ENCODE measurements at places on chromosomes 6 and 20. TPM values are rescaled to one million over a fixed set of nuclear protein-coding genes. Genes with fewer than 3 reads are reported as not detected.

The KHDC1 gene
- 6.9 TPM for total RNA-seq

GRCh38 chr6:112330879-112331265, 16.3 kb upstream of the RFPL4B start:
- no peak overlapping the region for H3K4me3 ChIP-seq
- H3K27ac ChIP-seq, result no peak overlapping the region
- H3K36me3 ChIP-seq, result no peaks in the 10 kb centered on the region
- no peaks in the 10 kb centered on the region for H3K4me1 ChIP-seq

DNA sequence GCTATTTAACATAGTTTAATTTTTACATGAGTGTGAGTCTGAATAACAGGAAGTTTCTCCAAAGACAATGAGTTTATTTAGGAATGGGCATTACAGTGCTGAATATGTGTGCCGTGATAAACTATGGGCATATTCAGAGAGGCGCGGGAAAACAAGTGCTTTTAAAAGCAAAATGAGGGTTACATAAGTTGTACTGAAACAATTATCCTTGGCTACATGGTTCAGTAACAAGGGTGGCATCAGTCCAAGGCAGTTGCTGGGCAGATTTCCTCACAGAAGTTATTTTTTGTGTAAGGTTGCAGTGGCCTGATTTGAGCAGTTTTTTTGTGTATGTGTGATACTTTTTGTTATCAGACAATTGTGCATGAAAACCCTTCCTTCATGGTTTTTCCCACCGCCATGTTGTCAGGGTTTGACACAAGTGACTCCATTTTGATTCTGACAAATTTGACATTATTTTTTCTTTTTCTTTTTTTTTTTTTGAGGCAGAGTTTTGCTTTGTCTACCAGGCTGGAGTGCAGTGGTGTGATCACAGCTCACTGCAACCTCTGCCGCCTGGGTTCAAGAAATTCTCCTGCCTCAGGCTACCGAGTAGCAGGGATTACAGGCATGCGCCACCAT, 22.3 kb upstream of the PXDC1 start:
- H3K27ac ChIP-seq, result no peak overlapping the region
- no peak for DNase-seq
- H3K4me3 ChIP-seq, result no peak overlapping the region
- H3K27me3 ChIP-seq, result 0 out of 2 replicates have a peak, but pooled peaks cover 8% of the 10 kb centered on the region

DNA sequence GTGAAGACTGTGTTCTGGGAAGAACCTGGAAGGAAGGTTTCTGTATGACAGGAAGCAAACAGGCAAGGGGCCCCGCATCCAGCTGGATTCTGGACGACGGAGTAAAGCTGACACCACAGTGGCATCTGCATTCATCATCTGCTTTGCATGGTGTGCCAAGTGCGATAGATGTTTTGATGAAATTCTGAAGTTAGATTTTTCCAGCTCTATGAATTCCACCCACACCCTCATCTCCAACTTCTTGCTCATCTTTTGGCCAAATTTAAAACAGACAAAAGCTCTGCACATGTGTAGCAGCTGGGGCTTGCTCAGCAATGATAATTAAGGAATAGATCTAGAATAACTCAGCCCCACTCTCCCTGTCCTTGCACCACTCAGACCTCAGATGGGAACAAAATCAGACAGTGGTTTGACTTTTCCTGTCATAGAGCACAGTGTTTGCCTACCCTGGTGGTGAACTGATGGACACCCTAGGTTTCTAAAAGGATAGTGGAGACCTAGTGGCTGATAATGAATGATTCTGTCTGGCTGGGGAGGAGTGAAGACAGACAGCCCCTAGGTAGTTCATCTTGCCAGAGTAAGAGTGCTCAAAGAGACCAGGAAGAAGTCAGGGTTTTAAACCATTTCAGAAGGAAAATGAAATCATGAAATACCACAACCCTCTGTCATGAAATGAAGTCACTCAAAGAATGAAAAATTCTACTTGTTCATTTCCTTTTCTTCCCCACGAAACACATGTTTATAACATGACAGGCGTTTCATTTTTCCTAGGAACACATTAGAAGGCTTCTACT, 85.8 kb downstream of the BCAS1 start:
- no peak for DNase-seq
- no peaks in the 10 kb centered on the region for H3K36me3 ChIP-seq
- no peak overlapping the region for H3K27ac ChIP-seq

DNA sequence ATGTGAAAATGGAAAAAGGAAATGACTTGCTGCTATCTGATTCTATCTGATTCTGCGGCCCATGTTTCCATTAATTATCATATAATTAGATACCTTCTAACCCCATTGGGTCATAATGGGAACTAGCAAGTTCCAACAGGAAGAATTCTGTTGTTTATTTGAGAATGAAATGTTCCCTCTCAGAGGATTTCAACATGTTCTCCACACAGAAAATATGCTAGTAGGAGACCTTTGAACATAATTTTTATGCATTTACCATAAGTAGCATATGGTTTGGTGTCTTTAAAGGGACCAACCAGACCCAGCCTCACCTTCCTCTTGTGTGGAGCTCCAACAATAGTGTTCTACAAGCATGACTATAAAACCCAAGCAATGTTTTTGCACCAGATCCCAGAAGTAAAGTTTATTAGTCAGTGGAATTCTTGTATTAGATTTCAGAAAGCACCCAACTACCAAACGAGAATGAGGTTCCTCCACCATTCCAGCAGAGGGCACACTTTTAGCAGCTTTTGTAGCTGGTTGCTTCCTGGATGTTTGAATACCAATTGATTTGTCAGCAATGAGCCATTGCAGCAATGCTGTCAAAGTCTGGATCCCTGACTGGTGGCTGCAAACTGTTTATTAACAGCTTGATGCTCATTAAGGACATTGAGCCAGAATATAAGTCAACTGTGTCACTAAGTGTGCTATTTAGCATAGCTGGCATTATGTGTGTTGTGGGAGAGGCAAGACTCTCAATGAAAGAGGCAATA, 143.6 kb upstream of the GJE1 start:
- H3K4me3 ChIP-seq, result no peak overlapping the region
- peaks cover 41% of the 10 kb centered on the region for H3K4me1 ChIP-seq
- no peaks in the 10 kb centered on the region for H3K36me3 ChIP-seq
- peak; percentile 89 for DNase-seq
- no peaks in the 10 kb centered on the region for H3K27me3 ChIP-seq

- no peak overlapping the region for H3K27ac ChIP-seq
- no peak overlapping the region for H3K4me3 ChIP-seq
- H3K4me1 ChIP-seq, result no peaks in the 10 kb centered on the region
- H3K27me3 ChIP-seq, result no peaks in the 10 kb centered on the region
- no peaks in the 10 kb centered on the region for H3K36me3 ChIP-seq
These were observed 13.2 kb downstream of the GCNT2 start for GRCh38 chr6:10534419-10534762.

DNA sequence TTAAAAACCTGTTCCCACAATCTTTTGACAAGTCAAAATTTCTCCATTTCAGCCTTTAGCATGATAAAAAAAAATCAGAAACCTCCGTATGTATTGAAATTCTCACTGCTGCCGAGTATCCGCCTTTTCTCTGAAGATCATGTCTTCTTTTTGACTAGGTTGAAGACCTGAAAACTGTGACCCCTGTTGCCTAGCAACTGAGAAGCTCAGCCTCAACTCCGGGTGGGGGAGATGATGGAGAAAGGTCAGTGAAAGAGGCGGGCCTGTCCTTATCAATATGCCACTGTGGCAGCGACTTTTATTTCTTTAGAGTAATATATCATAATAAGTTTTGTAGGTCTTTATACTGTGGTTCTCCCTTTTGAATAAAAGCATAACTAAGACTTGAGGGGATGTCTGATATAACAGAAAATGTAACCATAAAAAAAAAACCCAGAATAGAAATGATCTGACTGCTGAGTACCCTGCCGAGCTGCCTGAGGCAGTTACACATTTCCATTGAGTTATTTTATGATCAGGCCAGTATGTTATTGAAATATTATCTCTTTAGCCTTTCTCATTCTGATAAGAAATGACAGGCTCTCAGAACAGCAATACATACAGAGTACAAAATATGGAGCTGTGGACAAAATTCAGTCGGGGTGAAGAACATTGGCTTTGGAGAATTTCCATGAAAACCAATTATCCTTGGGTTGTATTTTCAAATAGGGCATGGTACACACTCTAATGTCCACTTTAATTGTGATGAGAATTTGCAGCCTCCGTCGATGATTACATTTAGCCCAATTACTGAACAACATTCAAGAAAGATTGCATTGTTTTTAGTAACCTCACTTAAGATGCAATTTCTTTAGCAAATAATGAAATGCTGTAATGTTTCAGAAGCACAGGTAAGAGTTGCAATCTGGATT, 136.7 kb upstream of the EEF1E1 start:
- DNase-seq, result peak; percentile 57
- H3K27ac ChIP-seq, result no peak overlapping the region
- H3K36me3 ChIP-seq, result no peaks in the 10 kb centered on the region
- peaks cover 7% of the 10 kb centered on the region for H3K4me1 ChIP-seq
- no peaks in the 10 kb centered on the region for H3K27me3 ChIP-seq

DNA sequence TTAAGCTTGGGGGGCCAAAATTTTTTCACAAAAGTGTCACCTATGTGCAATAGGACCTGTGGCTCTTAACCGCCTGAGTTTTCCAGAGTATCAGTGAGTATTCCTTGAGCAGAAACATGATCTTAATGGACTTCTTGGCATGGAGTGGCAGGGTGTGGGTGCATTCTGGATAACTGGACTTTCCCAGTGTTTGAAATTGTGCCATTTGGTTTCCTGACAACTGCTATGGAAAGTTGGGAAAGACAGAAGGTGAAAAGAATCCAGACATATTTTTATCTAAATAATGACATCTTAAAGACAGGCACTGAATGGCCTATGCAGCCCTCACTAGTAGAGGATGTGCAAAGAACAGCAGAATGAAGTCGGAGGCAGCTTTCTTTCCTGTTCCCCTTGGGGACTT, 34.3 kb upstream of the ADTRP start:
- H3K27me3 ChIP-seq, result no peaks in the 10 kb centered on the region
- DNase-seq, result no peak
- no peaks in the 10 kb centered on the region for H3K4me1 ChIP-seq
- no peak overlapping the region for H3K4me3 ChIP-seq
- no peaks in the 10 kb centered on the region for H3K36me3 ChIP-seq
- H3K27ac ChIP-seq, result no peak overlapping the region

GRCh38 chr20:19835533-19836222, 77.6 kb downstream of the RIN2 start:
- H3K36me3 ChIP-seq, result no peaks in the 10 kb centered on the region
- no peak overlapping the region for H3K4me3 ChIP-seq
- DNase-seq, result peak; percentile 51
- no peaks in the 10 kb centered on the region for H3K4me1 ChIP-seq
- H3K27ac ChIP-seq, result no peak overlapping the region
